ENCODE measurements at places on chromosomes 1 and 21.

- ATAC-seq: no peak
These were observed 4.4 kb downstream of the ATP1B1 start for GRCh38 chr1:169110689-169111447.

- no peak for ATAC-seq
These were observed 87.5 kb upstream of the RHOU start for GRCh38 chr1:228647523-228648444.

GRCh38 chr1:1290238-1290731, 10.0 kb downstream of the SCNN1D start:
- no peak for ATAC-seq

DNA sequence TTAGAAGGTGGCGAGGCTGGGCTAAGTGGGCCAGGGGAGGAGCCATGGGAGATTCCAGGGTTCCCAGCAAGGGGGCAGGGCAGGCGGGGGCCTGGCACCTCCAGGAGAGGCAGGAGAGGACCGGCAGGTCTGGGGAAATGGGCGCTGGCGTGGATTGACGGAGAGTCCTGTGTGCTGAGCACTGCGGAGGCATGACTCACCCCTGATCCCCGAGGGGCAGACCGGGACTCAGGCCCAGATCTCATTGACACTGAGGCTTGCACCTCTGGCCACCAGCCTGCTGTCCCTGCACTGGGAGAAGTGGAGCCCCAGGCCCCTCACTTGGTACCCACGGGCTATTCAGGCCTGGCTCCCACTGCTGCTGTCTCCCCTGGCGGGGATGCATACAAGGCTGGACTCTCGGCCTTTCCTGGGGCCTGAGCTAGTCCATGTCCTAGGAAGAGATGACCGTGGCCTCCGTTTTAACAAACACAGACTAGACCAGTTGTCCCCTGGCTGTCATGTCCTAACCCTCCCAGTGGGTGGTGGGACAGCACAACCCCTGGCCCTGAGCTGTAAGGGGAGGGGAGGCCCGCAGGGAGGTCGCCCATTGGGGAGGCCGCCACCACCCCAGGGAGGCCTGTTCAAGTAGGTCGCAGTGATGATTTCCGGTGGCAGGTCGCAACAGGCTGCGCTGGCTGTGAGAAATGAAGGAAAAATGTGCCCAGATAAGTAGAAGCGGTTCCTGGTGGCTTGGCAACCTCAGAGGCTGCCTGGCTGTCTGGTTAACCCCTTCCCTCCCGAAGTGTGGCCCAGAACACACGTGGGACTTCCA, 39.7 kb downstream of the RIPK4 start:
- no peak for ATAC-seq

GRCh38 chr1:222643938-222644635, 26.2 kb downstream of the MIA3 start:
- ATAC-seq: peak; percentile 99

GRCh38 chr21:15291621-15292266, 226.9 kb upstream of the NRIP1 start:
- ATAC-seq: no peak

DNA sequence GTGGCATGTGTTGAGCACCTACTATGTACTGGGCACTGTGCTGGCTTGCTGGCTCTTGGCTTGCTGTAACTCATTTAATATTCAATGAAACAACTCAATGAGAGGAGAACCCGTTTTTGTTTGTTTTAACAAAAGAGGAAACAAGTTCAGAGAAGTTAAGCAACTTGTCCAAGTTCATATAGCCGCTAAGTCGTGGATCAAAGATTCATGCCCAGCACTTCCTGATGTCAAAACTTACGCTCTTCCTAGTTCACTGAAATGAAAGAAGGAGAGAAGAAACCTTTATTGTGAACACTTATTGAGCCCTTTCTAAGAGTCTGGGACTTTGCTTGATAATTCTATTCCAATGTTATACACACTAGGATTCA, 475.9 kb downstream of the PTPRU start:
- no peak for ATAC-seq

GRCh38 chr21:45843426-45843825, 138.1 kb upstream of the COL6A1 start:
- no peak for ATAC-seq

DNA sequence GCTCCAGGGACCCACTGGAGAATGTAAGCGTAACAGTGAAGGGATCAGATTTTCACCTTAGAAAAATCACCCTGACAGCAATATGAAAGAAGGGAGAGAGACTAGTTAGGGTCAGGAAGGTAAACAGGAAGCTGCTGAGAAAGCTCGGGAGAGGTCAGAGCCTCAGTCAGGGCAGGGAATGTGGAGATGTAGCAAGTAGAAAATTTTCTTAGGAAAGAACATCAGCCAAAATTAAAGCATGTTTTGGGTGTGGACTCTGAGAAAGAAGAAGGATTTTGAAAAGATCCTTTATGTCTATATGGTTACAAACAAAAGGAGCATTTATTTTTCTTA, 16.7 kb upstream of the ERICH3 start:
- no peak for ATAC-seq

DNA sequence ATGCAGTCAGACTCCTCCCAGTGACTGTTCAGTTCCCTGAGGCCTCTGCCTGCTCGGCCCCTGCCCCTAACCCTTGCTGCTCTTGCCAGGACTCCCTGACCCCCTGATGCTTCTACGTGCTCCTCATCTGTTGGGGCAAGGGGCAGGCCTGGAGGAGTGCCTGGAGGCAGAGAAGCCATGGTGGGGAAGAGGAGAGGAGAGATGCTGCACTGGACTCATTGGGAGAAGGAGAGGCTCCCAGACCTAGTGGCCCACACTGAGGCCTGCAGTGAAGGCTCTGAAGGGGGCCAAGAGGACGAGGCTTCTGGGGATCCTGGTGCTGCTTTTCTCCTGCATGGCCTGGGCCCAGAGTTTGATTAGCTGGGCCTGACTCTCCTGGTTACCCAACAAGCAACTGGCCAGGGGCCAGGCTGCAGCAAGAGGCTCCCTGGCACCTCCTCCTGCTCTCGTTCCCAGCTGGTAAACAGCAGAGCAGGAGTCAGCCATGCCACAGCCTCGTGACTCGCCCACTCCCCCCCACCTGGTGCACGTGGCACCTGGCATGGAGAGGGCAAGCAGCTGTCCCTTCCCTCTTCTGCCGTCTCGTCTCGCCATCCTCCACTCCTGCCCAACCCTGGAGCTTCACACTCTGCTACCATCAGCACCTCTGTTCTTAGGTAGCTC, 847 bp upstream of the RORC start:
- ATAC-seq: no peak

DNA sequence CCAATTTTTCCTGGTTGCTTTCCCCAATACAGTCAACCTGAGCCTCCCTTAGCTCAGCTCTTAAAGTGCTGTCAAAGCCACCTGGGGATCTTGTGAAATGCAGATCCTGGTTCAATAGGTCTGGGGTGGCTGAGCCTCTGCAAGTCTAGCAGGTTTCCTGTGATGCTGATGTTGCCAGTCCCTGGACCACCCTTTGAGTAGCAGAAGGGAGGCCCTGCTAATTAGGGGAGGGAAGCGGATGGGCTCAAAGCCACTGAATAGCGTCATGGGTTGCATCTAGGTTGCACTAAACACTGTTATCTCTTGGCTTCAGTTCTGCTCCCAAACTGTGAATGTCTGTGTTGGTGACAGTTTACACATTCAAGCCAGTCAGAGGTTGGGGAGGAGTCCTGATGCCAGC, 127.2 kb downstream of the KAZN start:
- no peak for ATAC-seq

GRCh38 chr1:44472620-44473525, 67.8 kb downstream of the RNF220 start:
- ATAC-seq: no peak

- ATAC-seq: no peak
These were observed 511.6 kb downstream of the SMYD3 start for GRCh38 chr1:245995474-245995873.

DNA sequence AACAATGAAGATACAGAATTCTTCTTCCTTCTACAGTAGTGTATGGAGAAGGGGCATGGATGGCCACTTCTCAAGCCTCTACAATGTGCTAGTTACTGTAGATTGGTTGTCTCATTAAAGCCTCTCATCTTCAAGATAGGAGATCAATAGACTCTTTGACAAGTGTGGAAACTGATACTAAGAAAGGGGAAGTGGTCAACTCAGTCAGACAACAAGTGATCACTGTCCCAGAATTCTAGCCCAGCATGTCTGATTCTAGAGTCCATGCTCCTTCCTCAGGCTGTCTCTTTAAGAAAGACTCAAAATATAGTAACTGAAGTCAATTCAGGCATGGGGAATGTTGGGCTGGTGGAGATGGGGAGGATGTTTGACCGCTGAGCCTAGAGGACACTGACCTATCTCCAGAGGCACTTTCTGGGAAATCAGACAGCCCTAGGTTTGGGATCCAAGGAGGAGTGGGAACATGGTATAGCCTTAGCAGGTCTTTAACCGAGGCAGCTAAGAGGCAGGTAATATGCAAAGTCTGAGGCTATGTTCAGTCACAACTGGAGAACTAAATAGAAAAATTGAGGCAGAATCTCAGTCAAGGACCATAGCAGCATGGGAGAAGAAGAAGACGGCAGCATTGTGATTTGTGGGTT, 39.3 kb upstream of the EYA3 start:
- peak; percentile 78 for ATAC-seq

GRCh38 chr1:36232212-36233095, 8.2 kb downstream of the THRAP3 start:
- ATAC-seq: peak; percentile 75

GRCh38 chr1:170790175-170790574, 126.2 kb downstream of the PRRX1 start:
- ATAC-seq: no peak

GRCh38 chr1:66978201-66978600, 53.4 kb downstream of the MIER1 start:
- no peak for ATAC-seq

DNA sequence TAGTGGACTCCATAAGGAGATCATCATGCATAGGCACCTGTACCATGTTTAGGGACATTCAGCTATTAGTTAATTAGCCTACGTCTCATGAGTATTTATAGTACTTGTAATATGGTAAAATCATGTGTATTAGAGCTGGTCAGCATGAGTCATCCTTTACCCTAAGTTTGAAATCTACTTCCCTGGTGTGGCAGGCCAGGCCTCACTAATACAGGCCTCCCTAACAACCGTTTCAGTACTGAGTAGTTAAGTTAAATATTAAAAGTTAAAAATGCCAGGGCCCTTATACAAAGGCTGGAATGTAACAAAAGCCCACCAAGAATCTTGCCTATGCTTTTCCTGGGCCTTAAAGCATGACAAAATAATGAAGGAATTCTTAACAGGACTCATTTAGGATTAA, 356.3 kb upstream of the DPYD start:
- no peak for ATAC-seq

DNA sequence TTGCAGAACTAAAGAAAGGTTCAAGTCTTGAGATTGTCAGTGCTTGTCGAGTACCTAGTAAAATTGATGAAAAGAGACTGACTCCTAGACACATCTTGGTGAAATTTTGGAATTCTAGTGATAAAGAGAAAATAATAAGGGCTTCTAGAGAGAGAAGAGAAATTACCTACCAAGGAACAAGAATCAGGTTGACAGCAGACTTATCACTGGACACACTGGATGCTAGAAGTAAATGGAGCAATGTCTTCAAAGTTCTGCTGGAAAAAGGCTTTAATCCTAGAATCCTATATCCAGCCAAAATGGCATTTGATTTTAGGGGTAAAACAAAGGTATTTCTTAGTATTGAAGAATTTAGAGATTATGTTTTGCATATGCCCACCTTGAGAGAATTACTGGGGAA, 16.3 kb downstream of the L1TD1 start:
- ATAC-seq: no peak

DNA sequence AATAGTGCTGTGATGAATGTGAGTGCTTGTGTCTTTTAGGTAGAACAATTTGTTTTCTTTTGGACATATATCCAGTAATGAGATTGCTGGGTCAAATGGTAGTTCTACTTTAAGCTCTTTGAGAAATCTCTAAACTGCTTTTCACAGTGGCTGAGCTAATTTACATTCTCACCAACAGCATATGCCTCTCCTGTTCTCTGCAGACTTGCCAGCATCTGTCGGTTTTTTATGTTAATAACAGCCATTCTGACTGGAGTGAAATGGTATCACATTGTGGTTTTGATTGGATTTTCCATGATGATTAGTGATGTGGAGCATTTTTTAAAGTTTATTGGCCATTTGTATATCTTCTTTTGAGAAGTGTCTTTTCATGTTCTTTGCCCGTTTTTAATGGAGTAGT, 647.3 kb upstream of the ADAMTS5 start:
- ATAC-seq: no peak

- ATAC-seq: no peak
These were observed 64.3 kb upstream of the ZC3H12A start for GRCh38 chr1:37410105-37410504.

- ATAC-seq: no peak
These were observed 27.8 kb downstream of the CCDC185 start for GRCh38 chr1:223421025-223421424.

- ATAC-seq: no peak
These were observed 11.2 kb upstream of the VSIG8 start for GRCh38 chr1:159873530-159874143.

- no peak for ATAC-seq
These were observed 21.1 kb downstream of the TFAP2E start for GRCh38 chr1:35594005-35594760.

- ATAC-seq: peak; percentile 86
These were observed 25.1 kb upstream of the RUNX3 start for GRCh38 chr1:24955161-24955560.

GRCh38 chr21:33552093-33552998, 9.5 kb downstream of the SON start:
- no peak for ATAC-seq

DNA sequence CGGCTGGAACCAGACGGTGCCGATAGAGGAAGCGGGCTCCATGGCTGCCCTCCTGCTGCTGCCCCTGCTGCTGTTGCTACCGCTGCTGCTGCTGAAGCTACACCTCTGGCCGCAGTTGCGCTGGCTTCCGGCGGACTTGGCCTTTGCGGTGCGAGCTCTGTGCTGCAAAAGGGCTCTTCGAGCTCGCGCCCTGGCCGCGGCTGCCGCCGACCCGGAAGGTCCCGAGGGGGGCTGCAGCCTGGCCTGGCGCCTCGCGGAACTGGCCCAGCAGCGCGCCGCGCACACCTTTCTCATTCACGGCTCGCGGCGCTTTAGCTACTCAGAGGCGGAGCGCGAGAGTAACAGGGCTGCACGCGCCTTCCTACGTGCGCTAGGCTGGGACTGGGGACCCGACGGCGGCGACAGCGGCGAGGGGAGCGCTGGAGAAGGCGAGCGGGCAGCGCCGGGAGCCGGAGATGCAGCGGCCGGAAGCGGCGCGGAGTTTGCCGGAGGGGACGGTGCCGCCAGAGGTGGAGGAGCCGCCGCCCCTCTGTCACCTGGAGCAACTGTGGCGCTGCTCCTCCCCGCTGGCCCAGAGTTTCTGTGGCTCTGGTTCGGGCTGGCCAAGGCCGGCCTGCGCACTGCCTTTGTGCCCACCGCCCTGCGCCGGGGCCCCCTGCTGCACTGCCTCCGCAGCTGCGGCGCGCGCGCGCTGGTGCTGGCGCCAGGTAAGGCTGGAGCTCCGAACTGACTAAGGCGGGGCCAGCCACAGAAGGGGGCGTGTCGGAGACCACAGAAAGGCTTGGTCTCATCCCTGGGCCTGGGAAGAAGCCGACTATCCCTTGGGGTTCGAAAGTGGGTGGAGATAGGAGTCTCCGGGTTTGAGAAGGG, 486 bp downstream of the SLC27A3 start:
- ATAC-seq: peak; percentile 79

Measured in stimulated activated memory B cell treated with anti-CD40 and anti-IgM and Interleukin-4, amounts not matched to agents 10 μg/mL and 1 μg/mL and 100 μg/mL, for 72 hours (primary cell).